ENCODE measurements at places on chromosomes 2 and 18. TPM values are rescaled to one million over a fixed set of nuclear protein-coding genes. Genes with fewer than 3 reads are reported as not detected.

- peak; percentile 99 for DNase-seq
Observed at GRCh38 chr2:64751286-64752260, 97.9 kb upstream of the SERTAD2 start.

GRCh38 chr18:25334588-25334987, 17.4 kb downstream of the ZNF521 start:
- no peak for DNase-seq

Gene HOXD4
- 6.8 TPM for total RNA-seq

Gene DLGAP1
- 0.98 TPM for total RNA-seq

DNA sequence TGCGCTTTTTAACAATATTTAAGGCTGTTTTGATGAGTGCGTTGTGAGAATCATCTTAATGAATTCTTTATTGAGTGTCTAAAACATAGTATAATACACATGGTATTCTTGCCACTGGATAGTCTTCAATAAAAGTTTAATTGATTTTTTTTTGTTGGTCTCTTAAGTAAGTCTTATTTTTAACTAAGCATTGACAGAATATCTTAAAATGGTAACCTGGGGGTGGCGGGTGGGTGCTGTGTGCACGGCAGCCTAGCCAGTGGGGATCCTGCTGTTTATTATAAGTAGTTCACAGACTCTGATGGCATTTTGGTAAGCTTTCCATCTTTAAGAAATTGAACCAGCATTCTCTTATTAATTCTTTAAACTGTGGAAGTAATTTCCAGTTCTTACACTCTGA, 6.0 kb downstream of the SOX11 start:
- DNase-seq = no peak

All from sciatic nerve (tissue), 2 donors.